Progenitor cell of endocrine pancreas (in vitro differentiated cells): ENCODE measurements at places on chromosomes 1 and 21. TPM values are rescaled to one million over a fixed set of nuclear protein-coding genes. Genes with fewer than 3 reads are reported as not detected.

The GBP6 gene
- total RNA-seq: not detected in 2 replicates

The LRRIQ3 gene
- 1.0 and 1.4 TPM in 2 replicates for total RNA-seq

The USP33 gene
- 89.1 and 92.2 TPM in 2 replicates for total RNA-seq

The BSDC1 gene
- 91.0 and 93.6 TPM in 2 replicates for total RNA-seq

The CD247 gene
- not detected in 2 replicates for total RNA-seq

The RGS13 gene
- total RNA-seq: not detected in 2 replicates

The KCNJ9 gene
- not detected in 2 replicates for total RNA-seq

The PDE4DIP gene
- 26.8 and 30.3 TPM in 2 replicates for total RNA-seq

The SLC30A10 gene
- total RNA-seq: 1.1 and 1.2 TPM in 2 replicates

The TMEM35B gene
- 8.8 and 10.0 TPM in 2 replicates for total RNA-seq

The AMPD1 gene
- not detected in 2 replicates for total RNA-seq

The OR2M3 gene
- not detected in 2 replicates for total RNA-seq
